ENCODE measurements at places on chromosomes 4 and X.

DNA sequence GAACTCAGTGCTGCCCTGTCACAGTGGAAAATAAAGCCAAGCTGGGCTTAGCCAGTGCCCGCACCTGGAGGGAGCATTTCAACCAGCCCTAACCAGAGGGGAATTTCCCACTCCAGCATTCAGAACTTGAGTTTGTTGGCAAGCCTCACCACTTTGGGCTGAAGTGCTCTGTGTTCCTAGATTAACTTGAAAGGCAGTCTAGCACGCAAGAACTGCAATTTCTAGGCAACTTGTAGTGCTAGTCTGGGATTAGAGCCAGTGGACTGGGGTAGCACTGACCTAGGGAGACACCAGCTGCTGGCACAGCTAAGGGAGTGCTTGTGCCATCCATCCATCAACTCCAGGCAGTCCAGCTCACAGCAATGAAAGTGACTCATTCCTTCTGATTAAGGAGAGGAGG lies 1060.6 kb upstream of the GRID2 start:
- DNase-seq = no peak

- DNase-seq = no peak
Observed at GRCh38 chrX:46961574-46962283, 49.5 kb downstream of the JADE3 start.

- DNase-seq = no peak
Observed at GRCh38 chrX:48509619-48510018, 827 bp downstream of the PORCN start.

DNA sequence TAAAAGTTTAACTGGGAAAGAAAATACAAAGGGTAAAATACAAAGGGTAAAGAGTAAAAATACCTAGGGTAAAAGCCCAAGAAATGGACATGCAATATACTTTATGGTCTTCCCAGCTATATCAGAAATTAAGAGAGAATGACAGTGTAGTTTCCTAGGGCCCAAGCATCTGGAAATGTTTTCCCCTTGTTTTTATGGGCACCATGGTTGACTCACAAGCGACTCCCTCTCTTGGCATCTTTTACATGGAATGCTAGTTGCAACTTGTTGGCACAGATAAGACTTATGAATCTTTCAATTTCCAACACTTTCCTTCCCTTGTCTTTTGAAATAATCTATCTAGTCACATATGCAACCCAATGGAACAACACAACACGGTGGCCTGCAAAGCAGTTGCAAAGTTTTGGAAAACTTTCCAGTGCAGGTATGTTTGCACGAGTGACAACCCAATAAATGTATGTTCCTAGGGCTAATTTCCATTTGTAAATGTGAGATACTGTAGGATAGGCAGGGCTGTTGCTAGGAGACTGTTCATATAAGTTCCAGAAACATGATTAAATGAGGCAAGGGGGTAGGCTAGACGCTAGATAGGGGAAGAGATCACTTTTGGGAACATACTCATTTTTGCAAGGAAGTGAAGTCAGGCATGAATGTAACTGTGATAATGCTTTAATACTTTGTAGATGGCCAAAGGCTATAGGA lies 36.4 kb upstream of the CWH43 start:
- no peak for DNase-seq

GRCh38 chr4:121728066-121728465 lies 31.3 kb upstream of the ANXA5 start:
- no peak for DNase-seq

- no peak for DNase-seq
Observed at GRCh38 chr4:145988628-145989027, 50.0 kb upstream of the ZNF827 start.

DNA sequence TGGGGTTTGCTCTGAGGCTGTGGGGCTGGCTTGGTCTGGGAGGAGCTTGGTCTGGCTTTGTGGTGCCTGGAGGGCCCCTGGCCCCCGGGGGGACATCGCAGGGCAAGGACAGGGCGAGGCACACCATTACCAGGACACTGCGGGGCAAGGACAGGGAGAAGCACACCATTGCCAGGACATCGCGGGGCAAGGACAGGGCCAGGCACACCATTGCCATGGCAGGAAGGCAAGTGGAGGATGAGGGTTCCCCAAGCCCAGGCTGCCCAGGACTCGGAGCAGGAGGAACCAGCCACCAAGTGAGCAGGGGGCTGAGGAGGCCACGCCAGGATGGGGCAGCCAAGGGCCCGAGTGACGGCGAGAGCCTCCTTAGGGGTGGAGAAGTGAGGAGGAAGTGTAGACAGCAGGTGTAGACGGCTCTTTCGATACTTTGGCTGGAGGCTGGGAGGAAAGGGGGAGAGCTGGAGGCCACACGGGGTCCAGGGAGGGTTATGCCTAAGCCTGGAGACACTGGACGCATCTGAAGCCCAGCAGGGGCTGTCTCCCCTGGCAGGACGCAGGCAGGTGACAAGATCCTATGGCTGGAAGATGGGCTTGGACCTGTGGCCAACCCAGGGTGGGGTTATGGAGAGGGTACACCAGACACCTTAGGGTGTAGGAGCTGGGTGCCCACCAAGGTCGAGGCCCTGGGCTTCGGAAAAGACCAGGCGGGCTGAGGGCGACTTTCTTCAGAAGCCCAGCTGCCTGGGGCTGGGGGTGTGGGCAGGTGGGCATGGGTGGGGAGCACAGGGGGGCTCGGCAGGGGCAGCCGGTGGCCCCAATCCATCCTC lies 7.3 kb downstream of the NKX1-1 start:
- DNase-seq = no peak

DNA sequence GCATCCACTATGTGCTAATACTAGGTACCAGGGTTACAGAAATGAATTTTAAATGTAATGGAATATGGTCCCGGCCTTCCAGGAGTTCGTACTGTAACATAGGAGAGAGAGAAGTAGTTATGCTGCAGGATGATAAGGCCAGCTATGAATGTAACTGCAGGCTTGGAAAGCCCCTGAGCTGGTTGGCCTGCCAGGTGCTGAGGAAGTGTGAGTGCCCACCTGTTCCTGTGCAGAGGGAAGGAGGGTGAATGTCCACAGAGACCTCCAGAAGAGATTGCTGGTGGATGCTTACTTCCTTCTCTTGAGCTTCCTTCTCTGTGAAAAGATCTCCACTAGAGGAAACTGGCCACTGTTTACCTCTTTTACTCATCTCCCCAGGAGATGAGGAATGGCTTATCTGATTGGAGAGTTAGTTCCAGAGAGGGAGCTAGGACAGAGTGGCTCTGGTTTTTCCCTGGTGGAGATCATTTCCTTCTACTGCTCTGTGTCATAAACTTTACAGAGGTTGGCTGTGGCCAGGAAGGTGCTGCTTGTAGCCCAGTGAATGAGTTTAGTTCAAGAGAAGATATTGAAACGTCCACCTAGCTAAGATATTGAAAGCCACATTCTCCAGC lies 114.0 kb upstream of the LNX1 start:
- no peak for DNase-seq

DNA sequence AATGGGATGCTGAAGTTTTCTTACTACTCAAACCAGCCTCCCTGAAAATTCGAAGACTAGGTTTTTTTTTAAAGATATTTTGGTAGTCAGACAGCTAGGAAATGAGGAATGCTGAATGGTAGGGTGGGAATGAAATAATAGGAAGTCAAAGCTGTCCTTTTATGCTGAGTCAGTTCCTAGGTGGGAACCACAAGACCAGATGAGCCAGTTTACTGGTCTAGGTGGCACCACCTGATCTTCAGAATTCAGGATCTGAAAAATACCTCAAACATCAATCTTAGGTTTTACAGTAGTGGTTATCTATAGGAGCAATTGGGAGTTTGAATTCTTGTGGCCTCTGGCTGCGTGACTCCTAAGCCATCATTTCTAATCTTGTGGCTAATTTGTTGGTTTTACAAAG lies 183.1 kb upstream of the GALNT7 start:
- DNase-seq = no peak

GRCh38 chrX:119475389-119476101 lies 7.3 kb downstream of the SLC25A5 start:
- no peak for DNase-seq

DNA sequence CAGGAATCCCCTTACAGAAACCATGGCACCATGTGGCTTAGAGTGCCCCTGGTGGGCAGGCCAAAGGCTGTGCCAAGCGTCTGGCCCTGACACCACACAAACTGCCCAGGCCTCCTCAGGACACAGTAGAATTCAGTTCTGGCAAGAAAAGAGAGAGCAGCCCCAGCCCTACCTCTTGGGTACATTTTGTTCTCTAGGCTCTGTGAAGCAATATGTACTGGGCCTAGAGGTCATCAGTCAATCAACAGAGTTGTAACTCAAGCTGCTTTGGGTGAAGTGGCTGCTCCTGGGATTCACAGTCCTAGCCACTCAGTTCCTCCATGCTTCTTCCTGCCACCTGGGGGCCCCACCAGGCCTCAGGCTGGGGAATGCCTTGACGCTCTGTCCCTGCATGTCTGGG lies 158.1 kb upstream of the MAMLD1 start:
- no peak for DNase-seq

DNA sequence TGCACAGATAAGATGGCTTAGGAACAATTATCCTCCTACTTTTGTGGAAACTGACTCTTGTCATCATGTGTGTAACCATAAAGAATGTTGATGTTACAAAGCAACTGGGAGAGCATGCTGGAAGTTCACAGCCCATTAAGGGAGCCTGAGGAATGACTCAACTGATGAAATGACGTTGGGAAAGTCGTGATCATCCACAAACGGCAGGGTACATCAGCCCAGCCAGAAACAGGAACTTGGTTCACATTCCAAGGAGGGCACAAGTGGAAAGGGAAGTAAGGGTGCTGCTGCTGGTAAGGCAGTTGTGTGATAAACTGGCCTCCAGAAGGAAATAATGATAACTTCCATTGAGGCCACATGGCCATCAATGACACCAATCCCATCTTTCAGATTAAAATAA lies 6.7 kb downstream of the TEC start:
- no peak for DNase-seq

Measured in CD4-positive, alpha-beta T cell treated with Interleukin-4 for 1 hour (primary cell).